Activated CD4-positive, alpha-beta T cell treated with anti-CD3 and anti-CD28 coated beads, Interleukin-2, amount 50 U/mL, for 24 hours (primary cell): ENCODE measurements at places on chromosomes 4 and X.

DNA sequence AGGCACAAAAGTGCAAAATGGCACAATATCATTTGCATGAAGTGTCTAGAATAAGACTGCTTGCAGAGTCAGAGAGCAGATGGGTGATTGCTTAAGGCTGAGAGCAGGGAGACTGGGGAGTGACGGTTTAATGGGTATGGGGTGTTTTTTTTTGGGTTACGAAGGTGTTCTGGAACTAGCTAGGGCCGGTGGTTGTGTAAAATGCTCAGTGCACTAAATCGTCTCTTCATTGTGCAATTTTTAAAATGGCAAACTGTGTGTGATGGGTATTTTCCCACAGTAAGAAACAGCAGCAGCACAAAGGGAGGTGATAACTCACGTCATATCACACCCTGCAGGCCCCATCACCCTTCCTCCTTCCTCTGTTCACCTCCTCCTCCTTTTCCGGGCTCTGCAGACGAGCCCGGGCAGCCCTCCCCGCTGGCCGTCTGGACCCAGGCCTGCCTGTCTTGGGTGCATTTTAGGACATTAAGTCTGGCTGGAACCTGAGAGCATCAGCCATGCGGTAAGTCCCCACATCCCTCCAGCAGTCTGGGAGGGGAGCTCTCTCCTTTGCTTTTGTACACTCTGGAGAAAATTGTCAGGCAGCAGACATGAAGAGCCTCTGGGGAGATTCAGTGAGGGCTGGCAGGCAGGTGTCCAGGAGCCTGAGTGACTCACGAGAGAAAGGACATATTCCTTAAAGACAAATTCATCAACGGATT, 42.7 kb downstream of the ASMT start:
- DNase-seq = peak; percentile 57

- DNase-seq = no peak
These were observed 192.3 kb downstream of the SCFD2 start for GRCh38 chr4:53173576-53173975.

- DNase-seq = no peak
These were observed 1.3 kb downstream of the SLC9A7 start for GRCh38 chrX:46757593-46757992.

DNA sequence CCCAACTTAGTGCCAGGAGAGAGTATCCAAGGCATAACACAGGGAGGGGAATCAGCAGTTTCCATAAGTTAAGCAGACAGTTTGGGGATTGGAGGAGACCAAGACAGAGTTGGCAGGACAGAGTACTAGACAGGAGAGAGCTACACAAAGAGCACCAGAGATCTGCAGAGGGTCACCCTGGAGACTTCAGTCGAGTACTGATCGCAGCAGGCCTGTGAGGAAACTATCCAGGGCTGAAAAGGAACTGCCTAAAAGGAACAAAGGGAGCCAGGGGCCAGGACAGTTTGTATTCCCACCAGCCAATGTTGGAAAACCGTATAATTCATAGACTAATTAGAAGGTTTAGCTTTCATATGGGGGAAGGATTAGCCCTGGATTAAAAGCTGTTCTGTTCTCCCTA, 80.6 kb upstream of the ENPP6 start:
- no peak for DNase-seq

DNA sequence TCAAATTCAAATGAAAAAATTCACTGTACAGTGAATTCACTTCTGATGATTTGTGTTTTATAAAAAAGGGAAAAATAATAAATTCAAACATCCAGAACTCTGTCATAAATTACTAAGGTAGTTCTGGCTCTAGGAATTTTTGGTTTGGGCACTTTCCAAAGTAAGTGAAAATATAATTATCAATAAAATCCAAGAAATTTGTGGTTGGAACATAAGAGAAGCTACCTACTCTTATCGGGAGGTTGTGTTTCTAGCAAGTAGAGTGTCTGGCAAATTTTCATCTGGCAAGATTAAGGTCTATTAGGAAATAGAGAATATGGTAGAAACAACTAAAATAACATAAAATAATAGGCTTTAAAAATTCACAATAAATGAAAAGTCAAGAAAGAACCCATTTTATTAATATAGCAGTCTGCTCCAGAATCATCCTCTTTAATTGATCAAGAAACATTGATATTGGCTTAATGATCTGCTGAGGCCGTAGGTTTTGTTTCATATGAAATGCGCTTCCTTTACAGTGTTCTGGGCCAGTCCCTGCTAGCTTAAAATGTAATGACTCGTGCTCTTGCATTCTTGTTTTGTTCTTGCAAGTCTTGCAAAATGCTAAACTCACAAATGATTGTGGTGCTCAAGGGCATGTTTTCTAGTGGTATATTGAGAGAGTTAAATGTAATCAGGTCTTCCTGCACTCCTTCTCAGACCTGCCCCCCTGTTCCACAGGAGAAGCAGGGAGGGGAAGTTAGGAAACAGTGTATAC, 331.4 kb downstream of the RAPGEF2 start:
- no peak for DNase-seq

DNA sequence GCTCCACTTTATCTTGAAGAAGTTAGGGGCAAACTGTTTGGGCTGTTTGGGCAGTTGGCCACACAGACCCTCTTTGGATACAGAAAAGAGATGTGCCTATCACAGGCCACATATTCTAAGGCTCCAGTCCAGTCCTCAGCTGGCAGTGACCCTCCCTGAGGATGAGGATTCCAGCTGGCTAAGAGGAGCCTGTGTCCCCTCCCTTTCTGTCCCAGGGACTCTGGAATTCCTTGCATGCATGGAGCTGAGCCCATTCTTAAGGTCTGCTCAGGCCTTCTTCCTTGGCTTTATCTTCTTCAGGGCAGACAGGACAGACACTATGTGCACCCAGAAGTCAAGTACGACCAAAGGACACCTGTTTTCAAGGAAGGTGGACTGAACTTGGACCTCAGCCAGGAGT, 23.8 kb upstream of the GK2 start:
- DNase-seq = no peak

DNA sequence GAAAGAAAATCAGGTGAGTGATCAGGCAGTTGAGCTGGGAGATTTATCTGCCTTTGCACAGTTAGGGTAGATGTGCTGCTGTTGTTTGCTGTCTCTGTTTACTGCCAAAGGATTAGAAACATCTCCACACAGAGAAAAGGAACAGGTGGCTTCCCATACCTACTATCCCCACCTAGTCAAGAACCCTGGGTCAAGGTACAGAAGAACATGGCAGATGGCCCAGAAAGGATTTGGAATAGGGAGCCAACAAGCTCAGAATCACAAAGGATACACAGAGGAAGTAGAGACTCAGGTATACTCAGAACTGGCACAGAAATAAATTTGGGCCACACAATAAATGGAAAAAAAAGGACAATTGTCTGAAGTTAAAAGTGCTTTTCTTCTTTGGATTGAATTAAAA, 64.3 kb downstream of the TIGD2 start:
- no peak for DNase-seq
